ENCODE measurements at places on chromosomes 7 and 10.

DNA sequence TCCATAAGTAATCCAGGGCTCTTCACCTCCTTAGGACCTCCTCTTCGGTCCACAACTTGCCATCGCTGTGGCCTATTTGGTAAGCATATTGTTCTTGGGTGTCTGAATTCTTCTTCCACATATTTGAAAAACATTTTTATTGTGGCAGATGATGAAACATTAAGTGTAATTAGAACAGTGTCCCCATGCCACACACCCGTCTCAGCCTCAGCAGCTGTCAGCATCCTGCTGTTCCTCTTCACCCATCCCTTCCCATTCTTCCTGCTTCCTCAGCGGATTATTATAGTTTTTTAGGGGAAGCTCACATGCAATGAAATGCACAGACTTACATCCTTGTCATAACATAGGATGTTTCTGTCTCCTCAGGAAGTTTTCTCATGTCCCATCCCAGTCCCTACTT is 20.1 kb downstream of the TDRD1 start:
- no peak for DNase-seq

DNA sequence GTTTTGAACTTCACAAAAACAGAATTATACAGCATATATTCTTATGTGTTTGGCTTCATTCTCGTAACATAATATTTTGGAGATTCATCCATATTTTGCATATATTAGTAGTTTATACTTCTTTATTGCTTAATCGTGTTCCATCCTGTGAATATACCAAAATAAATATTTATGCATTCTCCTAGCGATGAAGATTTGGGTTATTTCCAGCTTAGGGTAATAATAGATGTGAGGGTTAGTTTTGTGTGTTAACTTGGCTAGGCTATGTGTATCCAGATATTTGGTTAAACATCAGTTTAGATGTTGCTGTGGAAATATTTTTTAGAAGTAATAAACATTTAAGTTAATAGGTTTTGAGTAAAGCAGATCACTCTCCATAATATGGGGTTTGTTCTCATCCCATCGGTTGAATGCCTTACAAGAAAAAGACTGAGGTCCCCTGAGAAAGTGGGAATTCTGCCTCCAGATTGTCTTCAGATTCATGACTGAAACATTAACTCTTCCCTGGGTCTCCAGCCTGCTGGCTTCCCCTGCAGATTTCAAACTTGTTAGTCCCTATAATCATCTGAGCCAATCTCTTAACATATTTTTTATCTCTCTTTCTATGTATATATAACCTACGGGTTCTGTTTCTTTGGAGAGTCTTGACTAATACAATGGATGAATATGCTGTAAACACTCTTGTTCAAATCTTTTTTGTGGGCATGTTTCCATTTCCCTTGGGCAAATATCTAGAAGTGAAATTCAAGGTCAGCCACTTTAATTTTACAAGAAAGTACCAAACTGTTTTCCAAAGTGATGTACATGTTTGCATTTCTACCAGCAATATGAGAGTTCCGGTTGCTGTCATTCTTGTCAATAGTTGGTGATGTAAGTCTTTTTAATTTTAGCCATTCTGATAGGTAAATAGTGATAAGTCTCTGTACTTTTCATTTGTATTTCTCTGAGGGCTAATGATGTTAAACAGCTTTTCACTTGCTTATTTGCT is 48.7 kb downstream of the PDK4 start:
- no peak for DNase-seq

GRCh38 chr7:29270594-29271318 is 76.2 kb downstream of the CHN2 start:
- DNase-seq, result no peak

GRCh38 chr7:82173400-82174021 is 270.1 kb downstream of the CACNA2D1 start:
- no peak for DNase-seq

DNA sequence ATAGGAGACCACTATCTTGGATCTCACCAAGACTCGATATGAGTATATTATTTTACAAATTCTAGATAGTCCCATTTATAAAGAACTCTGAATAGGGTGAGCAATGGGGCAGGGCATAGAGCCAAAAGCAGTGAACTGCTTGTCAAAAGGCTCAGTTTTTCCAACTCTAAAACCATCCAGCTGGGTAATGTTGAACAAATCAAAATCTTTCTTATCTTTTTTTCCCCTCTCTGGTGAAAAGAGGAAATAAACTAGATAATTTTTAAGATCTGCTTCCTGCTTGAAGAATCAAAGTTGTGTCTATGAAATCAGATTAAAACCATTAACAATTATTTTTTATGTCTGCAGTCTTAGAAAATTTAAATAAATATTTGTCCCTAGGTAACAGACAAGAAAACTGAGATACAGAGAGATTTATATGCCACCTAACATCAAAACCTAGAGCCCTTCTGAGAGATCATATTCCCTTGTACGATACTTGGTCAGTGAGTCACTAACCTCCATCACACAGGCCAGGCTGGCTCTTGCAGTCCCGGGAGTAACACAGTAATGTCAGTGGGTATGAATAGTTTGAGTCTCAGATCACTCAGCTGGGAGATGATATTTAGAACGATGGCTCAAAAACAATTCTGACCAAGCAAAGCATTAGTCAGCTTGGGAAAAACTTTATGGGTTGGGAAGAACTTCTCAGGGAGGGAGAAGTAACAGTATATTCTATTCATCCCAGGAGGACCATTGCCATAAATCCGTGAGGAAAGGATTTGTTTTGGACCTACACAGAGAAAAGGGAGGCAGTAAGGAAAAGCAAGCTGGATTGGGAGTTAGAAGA is 178.8 kb downstream of the REEP3 start:
- DNase-seq, result peak; percentile 98

DNA sequence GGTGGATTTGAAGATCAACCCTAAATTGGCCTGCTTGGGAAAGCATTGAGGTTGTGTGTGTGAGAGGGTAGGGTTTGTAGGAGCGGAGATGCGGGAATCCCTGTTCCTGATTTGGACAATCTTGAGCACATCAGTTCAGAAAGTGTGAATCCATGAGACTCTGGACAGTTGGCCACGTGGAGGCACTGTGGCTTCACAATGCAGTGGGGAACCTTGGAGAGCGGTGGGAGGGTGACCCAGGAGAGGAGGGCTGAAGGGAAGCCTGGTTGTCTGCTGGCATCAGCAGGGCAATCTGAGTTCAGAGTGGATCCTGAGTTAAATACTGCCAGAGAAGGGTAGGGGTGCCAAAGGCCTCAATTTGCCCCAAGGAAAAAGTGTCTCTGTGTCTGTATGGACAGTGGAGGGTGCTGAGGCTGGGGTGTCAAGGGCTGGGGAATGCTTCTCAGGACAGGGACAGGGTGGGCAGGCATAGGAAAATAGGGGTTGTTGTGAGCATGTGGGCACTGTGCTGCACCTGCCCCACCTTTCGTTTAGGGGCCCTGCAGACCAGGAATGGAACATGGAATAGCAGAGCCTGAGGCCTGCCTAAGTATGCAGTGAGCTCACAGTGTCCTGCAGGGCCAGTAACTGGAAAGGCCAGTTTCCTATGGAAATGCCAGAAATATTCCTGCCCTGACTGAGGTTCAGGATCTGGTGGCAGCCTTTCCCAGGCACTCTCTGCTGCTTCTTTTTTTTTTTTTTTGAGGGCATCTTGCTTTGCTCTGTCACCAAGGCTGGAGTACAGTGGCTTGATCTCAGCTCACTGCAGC is 162.9 kb upstream of the PRSS58 start:
- DNase-seq, result peak; percentile 74

DNA sequence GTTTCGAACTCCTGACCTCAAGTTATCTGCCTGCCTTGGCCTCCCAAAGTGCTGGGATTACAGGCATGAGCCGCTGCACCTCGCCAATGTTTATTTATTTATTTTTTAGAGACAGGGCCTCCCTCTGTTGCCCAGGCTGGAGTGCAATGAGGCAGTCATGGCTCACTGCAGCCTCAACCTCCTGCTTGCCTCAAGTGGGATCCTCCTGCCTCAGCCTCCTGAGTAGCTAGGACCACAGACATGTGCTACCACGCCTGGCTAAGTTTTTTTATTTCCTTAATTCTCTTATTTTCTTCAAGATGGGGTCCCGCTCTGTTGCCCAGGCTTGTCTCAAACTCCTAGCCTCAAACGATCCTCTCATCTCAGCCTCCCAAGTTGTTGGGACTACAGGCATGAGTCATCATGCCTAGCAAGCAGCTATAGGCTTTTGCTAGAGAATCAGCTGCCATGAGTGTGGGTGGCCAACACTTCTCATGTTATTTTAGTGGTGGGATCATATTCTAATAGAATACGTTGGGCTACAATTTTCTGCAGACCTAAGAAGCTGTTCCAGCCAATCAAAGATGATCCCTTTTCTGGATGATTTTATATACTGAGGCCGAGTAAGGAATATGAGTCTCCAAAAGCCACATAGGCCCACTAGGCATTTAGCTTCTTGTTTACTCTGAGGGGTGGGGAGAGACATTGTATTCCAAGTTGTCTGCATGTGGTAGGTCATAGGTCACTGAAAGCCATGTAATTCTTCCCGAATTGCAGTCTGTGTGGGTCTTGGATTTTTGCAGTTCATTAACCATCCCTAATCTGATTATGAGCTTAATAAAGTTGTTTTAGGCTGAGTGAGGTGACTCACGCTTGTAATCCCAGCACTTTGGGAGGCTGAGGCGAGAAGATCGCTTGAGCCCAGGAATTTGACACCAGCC is 7.6 kb upstream of the TMEM248 start:
- no peak for DNase-seq

- DNase-seq, result no peak
Observed at GRCh38 chr10:1163204-1163660, 107.0 kb downstream of the WDR37 start.

GRCh38 chr7:67863911-67864310 is 867.3 kb downstream of the TYW1 start:
- no peak for DNase-seq

GRCh38 chr7:44460325-44460724 is 30.1 kb downstream of the NUDCD3 start:
- DNase-seq, result no peak

DNA sequence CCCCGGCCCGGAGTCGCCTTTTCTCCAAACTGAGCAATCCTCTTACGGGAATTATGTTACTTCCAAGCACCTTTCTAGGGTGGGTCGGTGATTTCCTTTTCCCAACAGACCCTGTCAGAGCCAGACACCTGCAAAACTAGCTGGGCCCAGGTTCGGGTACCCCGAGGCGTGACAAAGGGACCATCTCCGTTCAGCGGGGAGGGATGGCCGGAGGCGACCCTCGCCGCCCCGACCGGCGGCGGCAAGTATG is 445 bp downstream of the PPA1 start:
- DNase-seq, result no peak

- DNase-seq, result no peak
Observed at GRCh38 chr7:109641445-109641844, 1071.8 kb downstream of the DNAJB9 start.

- DNase-seq, result no peak
Observed at GRCh38 chr10:15865304-15865703, 5.0 kb upstream of the MINDY3 start.

DNA sequence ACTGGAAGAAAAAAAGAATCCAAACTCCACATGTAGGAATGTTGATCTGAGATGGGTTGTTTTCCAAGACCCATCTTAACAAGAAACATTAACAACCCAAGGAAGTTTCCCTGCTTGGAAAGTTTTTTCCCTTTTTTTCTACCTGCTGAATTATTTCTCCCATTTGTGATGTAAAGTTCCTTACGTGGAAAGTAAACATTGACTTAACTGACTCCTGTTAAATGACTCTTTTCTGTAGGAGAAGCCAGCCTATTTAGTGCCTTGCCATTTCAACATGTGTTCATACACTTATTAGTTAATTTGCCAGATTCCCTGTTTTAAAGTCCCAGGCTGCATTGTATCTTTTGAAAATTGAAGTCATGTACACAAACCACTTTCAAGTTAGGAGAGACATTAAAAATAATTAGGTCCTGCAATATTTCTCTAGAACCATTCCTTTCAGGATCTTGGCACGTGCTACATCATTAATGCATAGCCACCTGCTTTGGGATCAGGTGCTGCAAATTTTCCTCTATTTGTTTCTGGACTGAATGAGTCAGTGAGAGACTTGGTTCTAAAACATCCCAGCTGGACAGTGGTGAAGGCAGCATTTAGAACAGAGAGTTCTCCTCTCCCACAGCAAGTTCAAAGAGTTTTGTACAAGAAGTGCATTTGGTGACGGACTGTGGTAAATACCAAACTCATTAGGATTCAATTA is 698.5 kb downstream of the SUGCT start:
- no peak for DNase-seq

DNA sequence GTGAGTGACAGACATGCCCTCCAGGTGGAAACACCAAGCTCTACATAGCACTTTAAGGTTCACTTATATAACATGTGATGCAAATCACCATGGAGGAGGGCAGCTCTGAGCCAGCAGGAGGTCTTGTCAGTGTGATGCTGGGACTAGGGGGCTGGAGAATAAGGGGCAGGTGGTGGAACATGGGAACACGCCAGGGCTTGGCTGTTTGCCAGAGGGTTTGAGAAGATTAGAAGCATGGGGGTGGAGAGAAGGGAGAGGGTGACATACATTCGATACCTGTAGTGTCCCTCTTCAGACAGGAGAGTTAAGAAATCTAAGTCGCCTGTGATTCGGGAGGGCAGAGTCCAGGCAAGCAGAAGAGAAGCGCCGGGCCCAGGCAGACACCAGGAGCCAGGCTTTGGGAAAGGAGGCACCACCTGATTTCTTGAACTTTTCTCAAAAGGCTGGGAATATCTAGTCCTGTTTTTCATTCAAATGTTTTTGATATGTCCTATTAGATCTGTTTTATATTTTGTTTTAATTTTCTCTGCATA is 16.9 kb upstream of the LAMB4 start:
- DNase-seq, result no peak

GRCh38 chr10:58384095-58384494 is 1.1 kb upstream of the TFAM start:
- no peak for DNase-seq

- no peak for DNase-seq
Observed at GRCh38 chr10:20128811-20129210, 312.6 kb downstream of the PLXDC2 start.

DNA sequence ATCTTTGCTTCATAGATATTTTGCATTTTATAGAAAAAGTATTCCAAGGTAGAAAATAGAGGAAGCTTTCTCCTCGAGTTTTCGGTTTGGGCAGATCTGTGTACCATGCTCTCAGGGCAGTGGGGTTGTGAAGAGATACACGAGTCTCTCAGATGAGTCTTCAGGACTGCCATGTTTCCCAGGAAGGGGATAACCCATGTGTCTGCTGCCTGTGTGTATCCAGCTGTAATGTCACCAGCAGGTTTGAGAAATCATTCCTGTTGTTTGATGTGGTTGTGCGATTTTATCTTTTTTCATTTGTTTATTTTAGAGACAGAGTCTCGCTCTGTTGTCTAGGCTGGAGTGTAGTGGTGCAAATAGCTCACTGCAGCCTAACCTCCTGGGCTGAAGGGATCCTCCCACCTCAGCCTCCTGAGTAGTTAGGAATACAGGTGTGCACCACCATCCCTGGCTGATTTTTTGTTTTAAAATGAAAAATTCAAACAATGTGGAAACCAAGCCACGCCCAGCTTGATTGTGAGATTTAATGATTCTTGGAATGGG is 48.9 kb downstream of the SNX10 start:
- DNase-seq, result no peak
